ENCODE measurements at places on chromosomes 7 and 10.

DNA sequence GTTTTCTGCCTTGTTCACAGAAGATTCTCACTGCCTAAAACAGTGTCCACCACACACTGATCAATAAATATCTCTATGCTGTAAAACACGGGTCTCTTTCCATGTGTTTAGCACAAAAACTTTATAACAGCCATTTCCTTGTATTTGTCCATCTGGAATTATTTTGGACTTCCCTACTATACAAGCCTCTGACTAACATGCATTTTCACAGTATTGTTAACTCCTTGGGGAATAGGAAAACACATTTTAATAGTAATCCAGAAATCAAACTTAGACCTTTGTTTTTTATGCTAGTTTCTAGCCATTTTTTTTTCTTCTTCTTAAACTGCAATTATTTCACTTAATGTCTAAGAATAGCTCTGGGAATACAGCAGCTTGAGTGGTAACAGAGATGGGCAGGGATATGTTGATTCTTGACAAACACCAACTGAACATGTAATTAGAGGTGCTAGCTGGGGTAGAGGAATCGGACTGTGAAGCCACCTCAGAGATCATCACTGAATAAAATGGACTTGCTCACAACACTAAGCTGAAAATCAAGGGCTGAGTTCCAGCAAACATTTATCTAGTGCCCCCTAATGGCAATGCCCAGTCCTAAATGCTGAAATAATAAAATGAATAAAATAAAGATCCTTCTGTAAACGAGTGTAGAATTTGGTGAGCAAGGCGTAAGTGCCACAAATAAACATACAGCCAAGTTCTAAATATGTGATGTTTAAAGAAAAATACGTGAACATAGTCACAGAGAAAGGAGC, 593.1 kb downstream of the SORCS1 start:
- DNase-seq, result no peak

DNA sequence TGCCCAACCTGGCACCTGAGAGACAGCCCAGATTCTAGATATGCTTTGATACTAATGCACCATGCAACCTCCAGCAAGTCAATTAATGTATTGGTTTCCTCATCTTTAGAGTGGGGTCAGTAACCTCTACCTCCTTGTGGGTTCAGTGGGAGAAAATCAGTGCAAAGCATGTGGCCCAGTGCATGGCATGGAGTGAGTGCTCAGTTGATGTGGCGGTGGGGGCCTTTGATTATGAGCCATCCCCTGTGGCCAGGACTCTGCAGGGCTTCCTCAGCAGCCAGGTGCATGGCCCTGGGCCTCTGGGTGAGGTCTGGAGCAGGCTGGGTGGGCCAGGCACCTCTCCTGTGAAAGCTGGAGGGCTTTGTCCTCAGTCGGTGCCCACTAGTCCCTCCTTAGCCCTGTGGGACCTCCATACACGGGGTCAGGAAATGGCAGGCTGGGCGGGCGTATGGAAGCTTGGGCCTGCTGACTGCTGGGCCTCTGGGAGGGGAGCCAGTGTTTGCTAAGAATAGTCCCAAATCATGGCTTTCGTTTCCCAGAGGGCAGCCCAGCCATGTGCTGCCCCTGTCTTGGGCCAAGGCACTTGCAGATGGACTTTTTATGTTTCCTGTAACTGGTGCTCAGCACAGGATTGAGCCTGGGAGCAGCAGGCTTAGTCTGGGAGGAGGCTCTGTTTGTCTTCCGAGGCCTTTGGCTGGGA, 3.4 kb downstream of the PALD1 start:
- no peak for DNase-seq

DNA sequence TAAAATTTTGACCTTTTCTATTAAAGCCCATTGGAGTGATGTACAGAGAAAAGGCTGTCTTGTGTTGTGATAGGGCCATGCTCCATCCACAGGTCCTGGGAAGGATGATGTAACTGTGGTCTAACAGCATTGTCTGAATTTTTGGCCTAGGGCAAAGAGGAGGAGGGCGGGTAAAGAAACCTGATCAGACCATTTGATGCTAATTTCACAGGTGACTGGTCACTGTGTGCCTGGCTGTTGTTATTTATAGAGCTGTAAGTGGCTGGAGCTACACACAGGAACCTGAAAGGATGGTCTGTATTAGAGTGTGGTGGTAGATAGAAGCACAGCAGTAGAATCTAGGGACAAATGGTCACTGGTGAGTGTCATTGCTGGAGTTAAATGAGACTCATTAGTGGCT, 182.1 kb downstream of the AUTS2 start:
- peak; percentile 94 for DNase-seq

GRCh38 chr10:78312197-78313047, 278.8 kb downstream of the RPS24 start:
- DNase-seq, result no peak

DNA sequence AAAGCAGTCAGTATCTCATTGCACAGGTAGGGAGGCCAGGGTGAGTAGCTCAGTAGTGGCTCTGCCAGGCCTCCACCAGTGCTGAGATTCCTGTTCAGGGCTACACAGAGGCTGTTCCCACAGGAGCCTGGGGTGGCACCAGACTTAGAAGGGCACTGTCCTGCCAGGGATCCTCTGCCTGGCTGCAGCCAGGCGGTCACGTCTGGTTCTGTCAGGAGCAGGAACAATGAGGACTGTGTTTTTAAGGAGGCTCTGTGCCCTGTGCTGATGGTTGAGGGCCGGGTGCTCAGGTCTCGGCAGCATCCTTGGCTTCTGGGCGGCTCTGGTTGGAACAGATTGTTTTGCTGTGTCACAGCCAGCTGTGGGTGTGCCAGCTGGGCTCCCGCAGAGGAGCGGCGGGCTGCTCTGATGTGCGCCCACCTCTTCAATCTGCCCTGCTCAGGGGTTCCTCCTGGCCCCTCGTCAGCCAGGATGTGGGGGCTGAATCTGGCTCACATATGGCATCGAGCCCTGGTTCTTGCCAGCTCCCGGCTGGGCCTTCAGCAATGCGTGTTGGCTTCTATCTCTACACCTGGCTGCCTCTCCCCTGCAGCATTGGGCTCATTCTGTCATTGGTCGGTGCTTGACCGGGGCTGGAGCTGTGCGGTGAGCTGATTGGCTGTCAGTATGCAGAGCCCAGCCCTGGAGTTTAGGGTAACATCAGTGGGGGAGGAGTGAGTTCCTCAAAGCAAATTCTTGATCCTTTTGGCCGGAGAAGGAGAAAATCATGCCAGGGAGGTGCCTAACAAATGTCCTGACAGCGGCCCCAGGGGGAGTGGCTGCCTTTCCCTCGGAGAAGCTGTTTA, 41.2 kb downstream of the TACR2 start:
- DNase-seq, result no peak

DNA sequence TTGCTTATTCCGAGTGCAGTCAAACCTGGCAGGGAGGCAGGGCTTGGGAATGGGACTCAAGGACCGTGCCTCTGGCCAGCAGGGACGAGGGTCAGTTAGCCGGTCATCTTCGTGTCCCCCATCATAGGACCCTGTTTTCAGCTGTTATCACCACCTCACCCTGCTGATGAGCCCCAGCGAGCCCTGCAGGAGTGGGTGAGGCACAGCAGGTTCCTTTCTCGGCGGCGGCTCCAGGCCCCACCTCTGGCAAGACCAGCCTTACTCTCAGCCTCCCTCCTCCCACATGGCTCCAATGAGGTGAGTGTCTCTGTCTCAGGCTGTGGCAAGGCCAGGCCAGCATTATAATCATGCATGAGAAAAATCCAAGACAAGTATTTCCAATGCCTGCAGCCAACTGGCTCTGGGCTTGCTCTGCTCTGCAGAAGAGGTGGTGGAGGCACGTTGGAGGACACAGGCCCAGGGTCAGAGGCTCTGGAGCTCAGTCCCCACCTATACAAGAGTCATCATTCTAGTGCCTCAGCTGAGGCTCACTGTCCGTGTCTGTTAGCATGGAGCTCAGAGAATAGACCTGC, 15.7 kb downstream of the PKD1L1 start:
- DNase-seq, result no peak

DNA sequence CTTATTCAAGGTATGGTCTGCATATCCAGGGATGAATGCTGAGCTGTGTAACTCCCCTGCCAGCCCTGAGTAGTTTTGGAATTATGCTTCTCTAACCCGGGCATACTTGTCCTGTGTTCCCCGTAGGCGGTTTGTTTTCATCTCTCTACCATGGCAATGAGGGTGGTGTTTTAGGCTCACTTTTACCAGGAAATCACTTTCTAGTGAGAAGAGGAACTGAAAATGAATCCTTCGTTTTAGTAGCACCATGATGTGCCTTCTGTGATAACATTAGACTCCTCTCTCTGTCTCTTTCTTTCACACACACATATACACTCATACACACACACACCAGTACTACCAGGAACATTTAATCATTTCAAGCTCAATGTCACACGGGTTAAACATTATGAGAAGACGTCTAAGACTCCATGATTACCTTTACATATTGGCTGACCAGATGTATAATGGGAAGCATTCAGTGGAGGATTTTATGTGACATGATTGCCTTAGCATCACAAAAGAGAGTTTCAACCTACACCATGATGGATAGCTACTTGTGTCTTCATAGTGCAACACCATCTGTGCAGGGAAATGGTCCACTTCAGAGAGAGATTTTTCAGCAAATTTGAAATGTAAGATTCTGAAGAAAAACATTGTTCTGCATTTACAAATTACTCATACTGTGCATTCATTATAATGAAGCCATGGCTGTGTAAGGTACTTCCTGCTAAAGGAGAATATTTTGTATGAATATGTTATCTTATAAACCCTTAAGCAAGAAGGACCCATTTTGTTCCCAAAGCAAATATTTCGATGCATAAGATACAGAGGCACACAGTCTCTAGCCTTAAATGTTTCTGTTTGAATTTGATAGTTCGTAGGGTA, 31.0 kb upstream of the PFKP start:
- no peak for DNase-seq

DNA sequence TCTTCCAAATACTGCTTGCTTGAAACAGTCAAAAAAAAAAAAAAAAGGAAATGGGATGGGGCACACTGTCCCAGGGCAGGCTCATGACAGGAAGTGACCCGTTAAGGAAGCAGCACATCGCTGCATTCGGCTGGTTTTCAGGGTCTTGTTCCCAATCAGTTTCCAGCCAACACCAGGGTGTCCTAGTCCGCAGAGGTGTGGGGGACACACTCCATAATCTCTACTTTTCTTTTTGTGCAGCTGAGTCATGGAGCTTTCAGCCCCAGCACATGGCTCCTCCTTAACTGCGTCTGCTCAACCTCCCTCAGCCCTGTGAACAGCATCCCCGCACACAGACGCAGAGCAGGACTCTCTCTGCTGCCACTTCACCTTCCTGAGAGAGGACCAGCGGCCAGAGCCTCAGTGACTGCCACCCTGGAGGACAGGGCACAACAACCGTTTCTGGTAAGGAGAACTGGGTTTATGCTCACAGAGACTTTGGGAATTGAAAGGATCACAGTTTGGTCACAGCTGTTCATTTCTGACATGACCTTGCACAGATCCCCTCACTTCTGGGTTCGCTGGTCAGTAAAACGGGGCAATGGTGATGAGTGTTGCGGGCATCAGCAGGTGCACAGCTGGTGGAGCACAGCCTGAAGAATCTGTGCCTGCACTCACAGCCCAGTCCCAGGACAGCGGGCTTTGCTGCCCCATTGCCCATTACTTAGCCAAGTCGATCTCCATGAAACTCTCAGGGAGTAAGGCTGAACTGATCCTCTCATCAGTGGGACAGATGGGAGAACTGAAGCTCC, at the start of gene GIMAP5:
TSS of gene GIMAP5 (plus strand) at position 154 of the 791 bp plus-strand sequence. CDS start 3,467 bp downstream, outside the sequence.
- no peak for DNase-seq

Data from NCI-H2081 treated with DMSO at 0.1 percent for 48 hours (cell line).